ENCODE measurements at places on chromosomes 2 and 18.

DNA sequence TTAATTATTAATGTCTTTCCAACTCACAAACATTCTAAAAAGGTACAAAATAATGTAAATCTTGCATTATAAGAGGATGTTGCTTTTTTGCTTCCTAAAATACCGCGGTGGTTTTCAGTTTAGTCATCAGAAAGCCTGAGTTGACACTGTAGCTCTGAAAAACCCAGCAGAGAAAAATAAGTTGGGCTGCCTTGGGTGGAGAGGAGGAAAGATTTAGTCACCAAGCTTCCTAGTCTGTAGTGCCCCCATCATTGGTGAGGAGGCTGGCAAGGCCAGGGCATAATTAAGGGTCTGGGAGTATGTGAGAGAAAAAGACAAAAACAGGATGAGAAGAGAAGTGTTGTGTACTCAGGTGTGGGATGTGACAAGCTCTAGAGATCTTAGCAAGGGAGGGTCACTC lies 5.7 kb downstream of the PTPRM start:
- no peak for DNase-seq

- no peak for DNase-seq
These were observed 257.3 kb downstream of the TWIST2 start for GRCh38 chr2:239105234-239105633.

DNA sequence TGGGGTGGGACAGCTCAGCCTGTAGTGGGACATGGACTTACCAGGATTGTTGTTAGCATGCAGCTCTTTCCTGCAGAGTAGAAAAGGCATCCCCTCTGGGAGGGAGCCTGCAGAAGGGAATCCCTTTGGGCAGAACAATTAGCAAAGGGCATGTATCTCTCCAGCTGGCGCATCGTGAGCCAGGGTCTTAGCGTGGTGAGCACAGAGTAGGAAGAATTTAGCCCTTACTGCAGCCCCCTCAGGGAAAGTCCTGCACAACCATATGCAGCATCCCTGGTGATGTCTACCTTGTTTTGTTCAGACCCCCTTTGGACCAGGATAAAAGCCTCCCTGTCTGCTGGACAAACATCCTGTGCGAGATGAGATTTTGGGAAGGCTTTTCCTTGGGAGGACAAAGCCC lies 292.1 kb downstream of the SLC4A3 start:
- DNase-seq = no peak

GRCh38 chr2:31397094-31397493 lies 17.4 kb downstream of the XDH start:
- DNase-seq = no peak

DNA sequence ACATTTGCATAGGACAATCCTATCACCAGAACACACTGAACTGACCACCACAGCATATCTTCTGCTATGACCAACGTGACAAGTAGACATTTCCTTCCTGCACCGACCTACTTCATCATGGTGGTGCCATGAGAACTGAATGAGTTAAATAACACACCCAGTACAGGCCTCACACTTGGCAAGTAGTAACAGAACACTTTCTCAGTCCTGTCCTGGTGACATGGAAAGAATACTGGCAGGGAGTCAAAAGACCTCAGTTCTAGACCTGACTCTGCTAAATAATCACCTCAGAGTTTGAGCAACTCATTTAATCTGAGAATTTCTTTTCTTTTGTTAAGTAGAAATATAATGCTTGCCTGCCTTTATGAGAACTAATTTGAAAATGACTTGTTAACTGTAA lies 186.3 kb upstream of the SMAD7 start:
- DNase-seq = no peak

GRCh38 chr2:113230531-113230930 lies 48.2 kb downstream of the PAX8 start:
- no peak for DNase-seq

DNA sequence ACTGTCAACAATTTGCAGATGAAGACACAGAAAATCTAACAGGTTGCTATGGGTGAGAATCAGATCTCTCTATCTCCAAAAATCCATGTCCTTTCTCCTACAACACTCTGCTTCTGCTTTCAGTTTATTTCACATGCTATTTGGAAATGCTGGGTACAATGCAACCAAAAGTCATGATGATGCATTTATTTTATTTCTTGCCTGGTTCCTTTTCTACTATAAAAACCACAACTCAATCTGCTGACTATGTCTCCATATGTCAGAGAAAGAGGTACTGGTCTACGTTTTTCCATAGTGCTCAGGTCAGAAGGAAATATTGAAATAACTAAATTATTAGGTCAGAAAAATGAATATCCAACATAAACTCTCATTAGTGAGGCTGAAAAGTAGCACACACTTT lies 20.5 kb downstream of the RAD51AP2 start:
- no peak for DNase-seq
